ENCODE measurements at places on chromosomes 5 and 9.

DNA sequence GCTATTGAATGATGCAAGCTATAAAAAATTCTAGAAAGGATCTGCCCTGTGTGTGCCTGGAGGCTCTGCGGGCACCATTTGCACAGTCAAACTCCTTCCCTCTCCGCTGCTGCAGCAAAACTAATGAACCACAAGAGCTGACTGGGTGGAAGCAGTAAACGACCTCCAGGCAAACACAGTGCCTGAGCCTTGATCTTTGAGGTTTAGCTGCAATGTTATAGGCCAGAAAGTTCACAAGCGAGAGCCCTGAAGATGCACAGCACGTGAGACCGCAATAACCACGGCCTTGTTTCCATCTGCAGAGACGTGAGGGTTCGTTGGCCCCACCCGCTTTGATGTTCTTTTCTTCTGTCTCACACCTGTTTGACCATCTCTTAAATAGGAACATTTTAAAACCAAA, 69.2 kb upstream of the S1PR3 start:
- DNase-seq = no peak

GRCh38 chr9:131439224-131439623, 45.3 kb downstream of the PRRC2B start:
- DNase-seq = no peak

GRCh38 chr5:59034498-59035186, 451.8 kb downstream of the RAB3C start:
- no peak for DNase-seq

DNA sequence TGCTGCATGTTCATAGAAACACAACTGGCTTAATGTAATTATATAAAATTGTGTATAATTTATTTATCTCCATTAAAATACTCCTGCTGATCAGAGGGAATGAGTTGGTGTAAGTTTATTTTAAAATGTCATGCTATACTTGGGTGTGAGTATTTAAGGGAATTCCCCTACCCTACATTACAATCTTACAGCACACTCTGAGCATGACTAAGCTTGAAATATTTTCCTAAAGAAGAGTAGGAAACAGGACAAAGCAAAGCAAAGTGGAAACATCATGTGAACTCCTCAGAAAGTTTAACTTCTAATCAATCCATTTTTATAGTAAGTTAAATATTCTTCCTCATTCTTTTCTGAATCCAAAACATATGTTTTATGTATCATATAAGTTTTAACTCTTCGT, 1271.3 kb downstream of the EFNA5 start:
- no peak for DNase-seq

GRCh38 chr5:52989025-52989780, at the start of gene ITGA2:
TSS of gene ITGA2 (plus strand) at chr5:52989352. CDS start at chr5:52989469, 117 bp downstream.
- peak; percentile 65 for DNase-seq

GRCh38 chr5:150138551-150139265, 16.9 kb downstream of the PDGFRB start:
- DNase-seq = no peak

- DNase-seq = no peak
Measured at GRCh38 chr5:65555287-65555686, 7.7 kb downstream of the CENPK start.

DNA sequence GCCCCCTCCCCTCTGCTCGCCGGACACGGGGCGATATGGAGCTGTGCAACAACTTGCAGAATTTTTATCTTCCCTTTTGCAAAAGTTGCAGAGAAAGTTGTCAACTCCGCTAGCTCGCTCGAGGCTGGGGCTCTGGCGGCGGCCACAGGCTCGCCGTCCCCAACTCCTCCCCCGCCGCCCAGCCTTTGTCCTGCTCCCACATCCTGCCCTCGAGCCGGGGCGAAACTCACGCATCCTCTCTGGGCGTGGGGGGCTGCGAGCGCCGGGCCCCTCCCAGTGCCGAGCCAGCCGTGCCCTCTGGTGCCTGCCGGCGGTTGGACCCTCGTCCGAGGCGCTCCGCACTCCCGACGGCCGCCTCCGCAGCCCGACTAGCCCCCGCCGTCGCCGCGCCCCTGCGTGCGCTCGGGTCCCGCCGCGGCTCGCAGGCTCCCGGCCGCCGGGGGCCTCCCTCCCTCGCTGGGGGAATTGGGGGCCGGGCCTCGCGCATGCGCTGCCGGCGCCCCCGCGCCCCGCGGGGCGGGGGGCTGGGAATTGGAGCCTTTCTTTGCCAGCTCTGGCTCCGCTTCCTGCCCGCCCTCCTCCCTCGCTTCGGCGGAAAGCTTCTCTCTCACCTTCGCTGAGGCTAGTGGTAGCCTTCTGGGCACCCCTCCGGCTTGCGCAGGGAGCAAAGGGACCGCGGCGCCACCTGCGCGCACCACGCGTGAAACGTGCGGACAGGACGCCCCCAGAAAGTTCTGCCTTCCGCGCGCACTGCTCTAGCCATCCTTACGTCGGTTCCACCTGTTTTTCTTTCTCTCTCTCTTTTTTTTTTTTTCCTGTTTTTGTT, at the start of gene CCNJL:
CCNJL (minus strand) TSS at position 431 of the 826 bp plus-strand sequence. CDS start 641 bp downstream, outside the sequence.
- DNase-seq = no peak

- DNase-seq = no peak
Measured at GRCh38 chr5:3602785-3603502, 7.3 kb downstream of the IRX1 start.

GRCh38 chr9:77806741-77807140, 158.6 kb upstream of the GNA14 start:
- DNase-seq = no peak

DNA sequence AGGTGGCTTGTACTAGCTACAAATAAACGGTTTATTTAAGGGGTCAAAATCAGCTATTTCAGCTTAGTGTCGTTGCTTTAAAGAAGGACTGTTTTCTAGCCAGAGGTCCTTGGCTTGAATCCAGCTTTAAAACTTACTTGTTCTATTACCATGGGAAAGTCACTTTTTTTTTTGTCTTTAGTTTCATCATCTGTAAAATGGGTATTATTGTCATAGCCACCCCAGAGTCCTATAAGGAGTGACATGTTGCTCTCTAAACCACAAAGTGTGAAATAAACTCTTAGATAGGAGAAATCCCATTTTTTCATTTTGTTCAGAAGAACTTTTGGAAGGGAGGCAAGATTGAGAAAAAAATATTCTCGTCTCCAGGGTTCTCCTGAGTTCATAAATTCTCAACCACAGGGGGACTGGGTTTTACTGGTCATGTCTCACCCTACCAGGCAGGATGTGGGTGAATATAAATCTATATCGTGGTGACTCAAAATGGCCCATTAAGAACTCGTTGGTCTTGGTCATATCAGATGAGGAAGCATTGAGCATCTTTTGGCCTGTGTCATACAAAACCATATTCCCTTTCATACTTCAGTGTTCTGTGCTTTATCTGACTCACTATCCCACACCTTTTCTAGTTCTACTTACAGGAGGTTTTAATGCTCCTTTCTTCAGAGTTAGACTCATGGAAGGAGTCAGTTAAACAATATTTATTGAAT, 202.7 kb upstream of the NR3C1 start:
- DNase-seq = no peak

- no peak for DNase-seq
Measured at GRCh38 chr9:73118898-73119554, 32.6 kb upstream of the ANXA1 start.

DNA sequence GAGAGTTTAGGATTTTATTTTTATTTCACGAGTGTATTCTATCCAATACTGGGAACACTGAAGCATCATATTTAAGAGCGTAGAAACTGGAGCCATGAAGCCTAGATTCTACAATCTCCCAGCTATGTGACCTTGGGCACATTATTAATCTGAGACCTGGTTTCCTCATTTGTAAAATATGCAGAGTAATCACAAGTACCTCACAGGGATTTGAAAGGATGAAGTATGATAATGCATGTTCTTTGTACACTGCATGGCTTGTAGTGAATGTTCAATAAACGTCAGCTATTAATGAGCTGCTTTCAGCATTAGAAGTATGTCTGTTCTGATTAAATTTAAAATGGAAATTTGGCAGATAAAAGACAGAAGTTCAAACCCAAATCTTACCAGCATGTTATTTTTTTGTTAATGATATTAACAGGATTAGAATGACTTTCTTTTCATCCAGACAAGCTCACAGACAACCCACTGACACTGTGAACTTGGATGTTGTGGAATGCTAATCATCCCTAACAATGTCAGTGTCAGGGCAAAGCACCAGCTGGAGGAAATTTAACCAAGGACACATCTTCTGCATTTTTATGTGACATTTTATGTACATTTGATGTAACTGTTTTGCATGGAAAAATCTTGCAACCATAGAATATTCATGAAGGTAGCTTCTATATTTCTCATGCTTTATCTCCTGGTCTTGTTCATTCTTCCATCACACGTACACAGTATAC, 27.1 kb upstream of the CTXN3 start:
- no peak for DNase-seq

DNA sequence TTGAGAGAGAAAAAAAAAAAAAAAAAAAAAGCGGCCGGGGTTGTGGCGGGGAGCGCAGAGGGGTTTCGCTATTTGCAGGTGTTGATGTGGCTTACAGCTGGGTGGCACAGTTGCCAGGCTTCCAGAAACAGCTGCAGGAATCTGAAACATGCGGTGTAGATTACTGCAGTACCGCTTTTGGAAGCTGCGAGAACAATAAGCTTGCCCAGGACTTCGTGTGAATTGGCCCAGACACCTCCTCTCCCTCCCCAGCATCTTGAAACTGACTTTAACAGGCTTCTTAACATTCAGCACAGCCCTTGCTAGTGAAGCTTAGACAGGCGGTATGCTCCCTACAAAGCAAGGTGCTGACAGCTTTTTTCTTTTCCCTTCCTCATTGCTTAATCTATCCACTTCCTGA, 104.0 kb downstream of the ATP10B start:
- DNase-seq = no peak

DNA sequence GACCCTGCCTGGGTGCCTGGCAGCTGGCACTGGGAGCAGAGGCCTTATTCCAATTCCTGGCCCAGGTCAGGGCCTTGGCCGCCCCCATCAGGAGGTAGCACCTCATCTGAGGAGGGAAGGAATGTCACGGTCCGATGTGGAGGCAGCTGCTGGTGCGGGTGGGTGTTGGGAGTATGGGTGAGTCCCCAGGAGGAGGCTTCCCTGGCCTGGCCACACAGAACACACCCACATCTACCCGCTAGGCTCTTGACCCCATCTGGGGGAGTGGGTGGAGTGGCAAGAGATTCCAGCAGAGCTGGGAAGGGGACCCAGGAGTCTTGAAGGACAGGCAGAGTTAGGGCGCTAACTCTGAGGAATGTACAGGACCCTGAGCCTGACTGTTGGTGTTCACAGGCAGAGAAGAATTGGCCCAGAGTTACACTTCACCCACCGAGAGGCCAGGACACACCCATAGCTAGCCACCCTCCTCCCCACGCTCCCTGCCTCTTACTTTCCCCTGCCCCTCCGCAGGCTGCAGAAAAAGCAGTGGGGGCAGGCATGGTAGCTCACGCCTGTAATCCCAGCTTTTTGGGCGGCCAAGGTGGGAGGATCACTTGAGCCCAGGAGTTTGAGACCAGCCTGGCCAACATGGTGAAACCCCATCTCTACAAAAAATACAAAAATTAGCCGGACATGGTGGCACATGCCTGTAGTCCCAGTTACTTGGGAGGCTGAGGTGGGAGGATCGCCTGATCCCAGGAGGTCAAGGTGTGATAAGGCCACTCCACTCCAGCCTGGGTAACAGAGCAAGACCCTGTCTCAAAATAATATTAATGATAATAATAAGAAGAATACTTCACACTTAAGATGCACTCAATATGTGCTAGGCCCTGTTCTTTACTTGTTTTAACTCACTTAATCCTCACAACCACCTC, 6.0 kb downstream of the OLFML2A start:
- DNase-seq = no peak

GRCh38 chr5:98999631-99000030, 70.8 kb upstream of the CHD1 start:
- no peak for DNase-seq

DNA sequence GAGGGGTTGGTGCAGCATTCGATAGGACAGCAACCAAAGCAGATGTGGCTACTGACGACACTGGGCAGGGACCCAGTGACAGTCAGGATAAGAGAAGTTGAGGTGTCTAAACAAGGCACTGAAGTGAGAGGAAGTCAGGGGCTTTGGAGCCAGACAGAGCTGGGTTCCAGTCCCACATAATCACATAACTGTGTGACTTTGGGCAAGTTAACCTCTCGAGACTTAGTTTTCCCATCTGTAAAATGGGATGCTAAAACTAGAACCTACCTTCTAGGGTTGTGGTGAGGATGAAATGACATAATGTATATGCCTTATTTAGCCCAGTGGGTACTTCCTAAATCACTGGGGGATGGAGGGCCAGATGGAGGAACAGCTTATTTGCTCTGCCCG, 3.1 kb downstream of the ANGPTL2 start:
- no peak for DNase-seq

- no peak for DNase-seq
Measured at GRCh38 chr5:181170237-181170825, 22.9 kb downstream of the OR2V2 start.

GRCh38 chr5:150527038-150527437, 19.1 kb downstream of the NDST1 start:
- no peak for DNase-seq

DNA sequence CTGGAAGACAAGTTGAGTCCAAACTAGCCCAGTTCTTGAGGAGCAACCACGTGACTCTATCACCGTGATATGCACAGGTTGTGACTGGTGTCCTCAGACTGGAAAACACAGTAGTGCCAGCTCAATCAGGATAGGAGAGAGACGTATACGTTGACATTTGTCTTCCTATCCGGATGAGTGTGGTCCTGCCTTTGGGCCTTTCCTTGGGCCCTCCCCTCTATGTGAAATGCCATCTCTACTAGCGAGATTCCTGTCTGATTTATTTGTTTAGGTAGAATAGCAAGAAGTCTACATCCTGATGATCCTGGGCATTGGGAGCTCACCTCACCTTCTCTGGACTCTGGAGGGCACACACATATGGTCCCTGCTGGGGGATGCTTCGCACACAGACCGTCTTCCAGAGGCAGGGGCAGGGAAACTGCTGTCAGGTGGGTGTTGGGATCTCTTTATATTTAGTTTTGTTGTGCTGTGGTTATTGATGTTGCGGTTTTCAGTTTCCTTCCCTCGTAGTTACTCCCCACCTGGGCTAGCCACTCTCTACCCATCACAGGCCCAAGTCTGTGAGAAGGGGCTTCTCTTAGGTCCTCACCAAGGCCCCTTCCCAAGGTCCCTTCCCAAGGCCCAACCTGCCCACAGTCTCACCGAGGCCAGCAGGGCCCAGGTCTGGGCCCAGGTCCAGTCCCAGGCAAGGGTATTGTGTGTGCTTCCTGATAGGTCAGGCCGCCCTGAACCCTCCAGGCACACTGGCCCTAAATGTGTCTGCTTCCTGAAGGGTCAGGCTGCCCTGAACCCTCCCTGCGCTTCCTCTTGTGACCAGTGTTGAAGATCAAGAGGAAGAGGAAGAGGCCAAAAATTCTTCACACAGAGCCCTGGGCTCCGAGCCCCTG, 19.0 kb upstream of the SPINK4 start:
- DNase-seq = no peak

Measured in ascending aorta (tissue), 2 donors.